ENCODE measurements at places on chromosomes 2 and 18.

DNA sequence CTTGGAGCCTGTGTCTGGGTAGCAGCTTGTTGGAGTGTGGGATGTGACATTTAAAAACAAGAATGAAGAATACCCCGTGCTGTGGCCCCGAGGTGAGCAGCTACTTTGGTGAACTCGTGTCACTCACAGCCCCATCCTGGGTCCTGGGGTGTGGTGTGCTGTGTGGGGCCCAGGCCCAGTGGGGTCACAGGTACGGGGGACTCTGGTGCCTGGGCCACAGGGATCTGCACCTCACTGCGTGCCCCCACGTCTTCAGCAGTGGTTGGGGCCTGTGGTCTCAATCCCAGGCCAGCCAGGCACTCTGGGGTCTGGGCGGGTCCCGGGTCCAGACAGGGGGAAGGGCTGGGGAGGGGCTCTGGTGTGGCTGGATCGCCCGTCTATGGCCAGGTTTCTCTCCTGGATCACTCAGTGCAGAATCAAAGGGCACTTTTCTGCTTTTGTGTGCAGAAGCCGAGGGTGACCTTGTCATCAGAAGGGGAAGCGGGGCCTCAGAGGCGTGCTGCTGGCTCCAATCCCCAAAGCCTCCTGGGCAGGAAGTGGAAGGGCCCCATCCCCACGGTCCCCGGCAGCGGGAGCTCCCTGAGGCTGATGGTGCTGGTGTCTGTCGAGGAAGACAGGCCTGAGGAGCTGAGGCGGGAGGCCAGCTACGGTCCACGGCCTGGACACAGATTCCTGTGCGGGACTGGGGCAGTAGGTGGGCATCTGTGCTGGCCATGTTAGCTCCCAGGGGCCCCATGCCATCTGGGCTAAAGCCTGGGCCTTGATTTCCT is 1.4 kb downstream of the GPR35 start:
- DNase-seq: no peak

DNA sequence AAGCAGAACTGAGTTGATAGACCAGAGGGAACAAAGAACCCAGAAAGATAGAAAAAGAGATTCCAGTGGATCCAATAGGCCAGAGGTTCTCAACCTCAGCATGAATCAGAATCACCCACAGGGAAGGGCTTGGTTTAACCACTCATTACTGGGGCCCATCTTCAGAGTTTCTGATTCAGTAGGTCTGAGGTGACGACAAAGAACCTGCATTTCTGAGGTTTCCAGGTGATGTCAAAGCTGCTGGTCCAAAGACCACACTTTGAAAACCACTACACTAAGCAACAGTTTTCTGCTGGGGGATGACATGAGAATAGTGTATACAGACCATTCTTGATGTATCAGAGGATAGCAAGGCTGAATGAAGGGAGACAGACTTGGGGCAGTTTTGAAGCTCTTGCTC is 296.9 kb upstream of the STON1 start:
- no peak for DNase-seq

DNA sequence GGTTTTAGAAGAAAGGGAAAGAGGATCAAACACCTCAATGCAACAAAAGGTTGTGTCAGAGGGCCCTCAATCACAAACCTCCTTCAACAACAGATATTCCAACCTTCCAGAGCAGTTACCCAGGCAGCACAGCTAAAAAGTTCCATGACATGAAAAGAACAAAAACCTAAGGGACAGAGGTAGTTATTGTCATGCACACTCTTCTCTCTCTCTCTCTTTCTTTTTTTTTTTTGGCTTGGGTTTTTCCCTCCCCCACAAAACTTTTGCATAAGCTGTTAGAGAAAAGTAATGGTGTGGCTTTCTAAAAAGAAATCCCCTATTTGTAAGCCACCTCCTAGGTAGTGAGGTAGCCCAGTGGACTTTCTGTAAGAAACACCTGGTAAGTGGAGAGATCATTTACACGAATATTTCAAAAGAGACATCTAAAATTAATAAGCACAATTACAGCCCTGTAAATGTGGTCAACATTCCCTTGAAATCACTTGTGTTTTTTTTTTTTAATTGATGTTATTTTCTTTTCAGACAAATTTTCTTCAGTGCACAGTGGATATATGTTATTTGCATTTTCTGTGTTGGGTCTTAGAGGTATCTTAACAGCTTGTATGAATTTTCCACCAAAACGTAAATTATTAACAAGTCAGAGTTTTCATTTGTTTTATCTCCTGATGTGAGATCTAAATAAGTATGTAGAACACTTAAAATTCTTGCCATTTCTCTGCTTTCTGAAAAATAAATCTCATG is 48.4 kb downstream of the ZEB2 start:
- DNase-seq: no peak

- no peak for DNase-seq
Measured at GRCh38 chr18:10723496-10723895, 197.7 kb downstream of the NAPG start.

DNA sequence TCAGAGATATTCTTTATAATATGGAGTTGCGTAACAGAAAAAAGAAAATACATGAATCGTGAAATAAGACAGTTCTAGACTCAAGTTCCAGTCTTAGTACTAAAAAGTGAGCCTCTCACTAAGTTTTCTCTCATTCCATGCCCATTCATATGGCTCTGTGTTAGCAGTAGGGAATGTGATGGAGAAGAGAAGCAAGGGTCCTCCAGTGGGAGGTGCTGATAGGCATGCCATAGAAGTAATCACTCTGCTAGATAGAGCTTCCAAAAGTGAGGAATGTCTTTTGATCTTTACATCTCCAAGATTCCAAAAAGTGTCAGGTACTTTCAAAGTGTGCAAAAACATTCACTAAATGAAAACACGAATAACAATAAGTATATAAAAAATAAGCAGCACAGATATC is 678.4 kb downstream of the DCDC2C start:
- no peak for DNase-seq

GRCh38 chr2:43897492-43897891 is 58.7 kb downstream of the ABCG8 start:
- DNase-seq: no peak

DNA sequence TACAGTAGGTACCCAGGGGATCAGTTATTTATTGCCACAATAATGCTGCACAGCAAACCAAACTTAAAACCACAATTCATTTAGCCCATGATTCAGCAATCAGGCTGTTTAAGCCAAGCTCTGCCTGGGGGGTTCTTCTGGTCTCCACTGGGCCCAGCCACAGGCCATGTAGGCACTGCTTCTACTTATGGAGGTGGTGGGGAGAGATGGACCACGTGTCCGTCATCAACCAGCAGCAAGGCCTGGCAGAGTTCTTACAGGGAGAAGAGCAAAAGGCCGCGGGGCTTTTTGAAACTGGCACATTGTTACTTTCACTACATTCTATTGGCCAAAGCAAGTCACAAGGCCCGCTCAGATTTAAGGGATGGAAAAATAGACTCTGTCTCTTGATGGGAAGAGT is 76.3 kb upstream of the DAPL1 start:
- DNase-seq: no peak

DNA sequence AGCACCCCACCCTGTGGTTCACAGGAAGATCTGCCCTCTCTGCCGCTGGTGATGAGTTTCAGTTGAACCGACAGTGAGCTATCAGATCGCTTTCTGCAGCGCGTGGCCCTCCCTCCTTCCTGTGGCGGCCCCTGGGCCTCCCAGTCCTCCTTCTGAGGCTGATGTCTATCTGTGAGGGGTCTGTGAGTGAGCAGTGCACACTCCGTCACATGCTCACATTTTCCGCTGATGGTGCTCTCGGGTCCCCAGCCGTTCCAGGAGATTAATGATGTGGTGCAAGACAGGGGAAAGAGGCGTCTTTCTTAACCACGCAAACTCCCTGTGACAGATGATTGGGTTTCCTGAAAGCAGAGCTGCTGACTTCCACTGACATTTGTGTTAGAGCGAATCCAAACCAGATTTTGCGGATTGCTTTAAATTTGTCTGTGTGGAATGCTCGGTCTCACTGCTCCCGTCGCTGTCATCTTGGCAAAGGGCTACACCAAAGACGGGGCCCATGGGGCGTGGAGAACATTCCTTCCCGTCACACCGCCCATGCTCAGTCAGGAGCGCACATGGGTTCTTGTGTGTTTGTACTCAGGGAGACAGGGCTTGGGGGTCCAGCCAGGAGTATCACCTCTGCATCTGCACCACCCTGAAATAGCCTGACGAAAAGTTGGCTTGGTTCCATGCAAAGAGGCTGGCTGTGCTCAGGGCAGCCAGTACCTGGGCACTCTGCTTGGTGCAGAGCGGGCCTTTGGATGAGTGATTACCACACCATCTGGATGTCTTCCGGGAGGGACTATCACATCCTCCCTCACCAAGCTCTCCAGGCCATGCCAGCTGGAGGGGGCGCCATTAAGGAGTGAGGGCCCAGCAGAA is 154.7 kb upstream of the HS6ST1 start:
- peak; percentile 49 for DNase-seq

DNA sequence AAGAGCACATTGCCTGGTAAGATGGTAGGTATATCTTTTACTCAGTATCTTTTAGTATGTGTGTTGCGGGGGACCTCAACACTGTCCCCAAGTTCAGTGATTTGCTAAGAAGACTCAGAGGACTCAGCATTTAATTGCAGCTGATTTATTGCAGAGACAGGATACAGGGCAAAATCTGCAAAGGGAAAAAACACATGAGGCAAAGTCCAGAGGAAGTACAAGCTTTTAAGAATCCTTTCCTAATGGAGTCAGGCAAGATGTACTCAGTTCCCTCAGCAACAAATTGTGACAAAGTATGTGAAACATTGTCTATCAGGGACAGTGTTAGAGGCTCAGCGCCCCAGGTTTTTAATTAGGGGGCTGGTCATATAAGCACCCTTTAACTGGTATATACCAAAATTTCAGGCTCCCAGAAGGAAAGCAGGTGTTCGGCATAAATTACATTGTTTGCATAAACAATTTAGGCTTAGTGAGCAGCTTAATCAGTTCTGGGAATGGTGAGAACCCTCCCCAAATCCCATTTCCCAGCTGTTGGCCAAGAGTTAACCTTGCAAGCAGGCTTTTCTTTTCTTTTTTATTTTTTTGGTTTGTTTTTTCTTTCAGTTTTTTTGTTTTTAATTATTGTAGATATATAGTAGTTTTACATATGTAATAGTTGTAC is 41.7 kb downstream of the RAB3GAP1 start:
- no peak for DNase-seq

- no peak for DNase-seq
Measured at GRCh38 chr2:33433279-33434235, 42.9 kb upstream of the RASGRP3 start.

- no peak for DNase-seq
Measured at GRCh38 chr2:9972621-9973479, 21.4 kb downstream of the GRHL1 start.

- DNase-seq: no peak
Measured at GRCh38 chr2:98743835-98744234, 12.9 kb upstream of the MGAT4A start.

GRCh38 chr2:15176604-15177003 is 384.5 kb downstream of the NBAS start:
- no peak for DNase-seq

- DNase-seq: no peak
Measured at GRCh38 chr2:200382874-200383273, 76.4 kb downstream of the SPATS2L start.

DNA sequence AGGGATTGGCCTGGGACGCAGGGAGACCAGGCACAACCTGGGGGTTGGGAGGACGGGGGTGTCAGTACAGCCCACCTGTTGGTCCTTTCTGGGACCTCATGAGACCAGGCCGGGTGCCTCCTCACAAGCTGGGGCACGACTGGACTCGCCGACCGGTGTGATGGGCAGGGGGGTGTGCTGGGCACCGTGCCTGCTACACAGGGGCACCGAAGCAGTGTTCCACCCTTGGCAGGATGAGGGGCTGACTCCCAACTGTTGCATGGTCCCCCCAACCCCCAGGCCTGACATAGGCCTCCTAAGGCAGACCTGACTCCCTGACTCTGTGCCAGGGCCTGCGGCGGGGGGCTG is 256.7 kb downstream of the ATAD2B start:
- no peak for DNase-seq

DNA sequence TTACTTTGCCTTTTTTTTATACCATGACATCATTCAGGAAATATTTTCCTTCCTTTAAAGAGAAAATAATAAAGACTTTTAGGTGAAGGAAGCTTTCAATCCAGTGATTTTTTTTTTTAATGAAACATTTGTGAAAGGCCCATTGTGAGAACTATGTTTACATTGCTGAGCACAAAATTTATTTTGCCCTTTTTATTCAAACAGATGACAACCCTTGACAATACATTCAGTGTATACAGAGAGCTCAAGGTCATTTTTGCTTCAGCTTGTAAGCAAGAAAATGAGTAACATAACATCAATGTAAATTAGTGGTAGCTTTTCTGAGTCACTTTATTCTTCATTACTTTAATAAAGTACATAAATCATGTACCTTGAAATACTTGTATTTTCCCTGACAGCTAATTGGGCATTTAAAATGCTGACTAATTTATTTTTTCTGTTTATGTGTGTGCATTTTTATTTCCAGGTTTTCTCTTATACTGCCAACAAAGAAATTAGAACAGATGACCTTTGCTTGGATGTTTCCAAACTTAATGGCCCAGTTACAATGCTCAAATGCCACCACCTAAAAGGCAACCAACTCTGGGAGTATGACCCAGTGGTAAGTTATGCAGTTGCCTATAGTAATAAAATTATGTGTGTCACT is 121.6 kb downstream of the GALNT1 start:
- DNase-seq: no peak

- no peak for DNase-seq
Measured at GRCh38 chr2:185279999-185280398, 458.6 kb upstream of the FSIP2 start.

- DNase-seq: no peak
Measured at GRCh38 chr2:41972819-41973218, 75.0 kb upstream of the PKDCC start.

GRCh38 chr2:43007901-43008300 is 215.5 kb upstream of the HAAO start:
- no peak for DNase-seq

- DNase-seq: no peak
Measured at GRCh38 chr2:126966601-126967000, 67.9 kb downstream of the TEX51 start.

- no peak for DNase-seq
Measured at GRCh38 chr2:24473626-24474025, 17.4 kb upstream of the NCOA1 start.

- no peak for DNase-seq
Measured at GRCh38 chr2:168974428-168974827, 56.7 kb downstream of the ABCB11 start.

DNA sequence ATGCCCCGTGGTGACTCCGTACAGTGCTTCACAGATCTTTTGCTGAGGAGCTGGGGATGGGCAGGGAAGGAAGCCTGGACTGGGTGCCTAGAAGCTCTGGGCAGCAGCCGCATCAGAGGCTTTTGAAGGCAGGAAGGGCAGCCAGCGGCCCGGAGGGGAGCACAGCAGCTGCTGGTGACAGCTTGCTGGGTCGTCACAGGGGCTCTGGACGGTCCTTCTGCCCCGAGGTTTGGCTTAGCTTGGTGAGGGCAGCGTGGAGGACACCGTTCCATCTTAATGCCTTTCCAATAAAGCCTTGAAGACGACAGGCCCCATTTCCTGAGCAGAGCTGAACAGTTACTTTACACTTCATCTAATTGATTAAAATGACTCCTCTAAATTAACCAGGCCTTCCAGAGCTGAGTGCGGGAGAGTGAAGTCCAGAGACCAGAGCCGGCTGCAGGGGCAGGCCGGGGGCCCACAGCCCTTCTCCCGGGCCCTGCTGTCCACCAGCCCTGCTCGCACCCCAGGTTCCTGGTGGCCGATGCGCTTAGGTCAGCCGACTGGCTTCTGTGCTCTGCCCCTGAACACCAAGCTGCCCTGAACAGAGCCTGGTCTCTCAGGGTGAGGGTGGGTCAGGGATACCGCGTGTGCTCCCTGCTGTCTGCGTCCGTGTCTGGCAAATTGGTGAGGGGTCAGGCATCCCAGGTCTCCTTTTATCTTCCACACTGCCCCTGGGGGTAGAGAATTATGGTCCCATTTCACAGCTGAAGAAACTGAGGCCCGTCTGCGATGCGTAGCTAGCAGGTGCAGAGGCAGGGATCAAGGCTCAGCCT is 43.5 kb downstream of the RRM2 start:
- no peak for DNase-seq

Measured in naive thymus-derived CD4-positive, alpha-beta T cell (primary cell).